ENCODE measurements at places on chromosomes 12 and 14. TPM values are rescaled to one million over a fixed set of nuclear protein-coding genes. Genes with fewer than 3 reads are reported as not detected.

DNA sequence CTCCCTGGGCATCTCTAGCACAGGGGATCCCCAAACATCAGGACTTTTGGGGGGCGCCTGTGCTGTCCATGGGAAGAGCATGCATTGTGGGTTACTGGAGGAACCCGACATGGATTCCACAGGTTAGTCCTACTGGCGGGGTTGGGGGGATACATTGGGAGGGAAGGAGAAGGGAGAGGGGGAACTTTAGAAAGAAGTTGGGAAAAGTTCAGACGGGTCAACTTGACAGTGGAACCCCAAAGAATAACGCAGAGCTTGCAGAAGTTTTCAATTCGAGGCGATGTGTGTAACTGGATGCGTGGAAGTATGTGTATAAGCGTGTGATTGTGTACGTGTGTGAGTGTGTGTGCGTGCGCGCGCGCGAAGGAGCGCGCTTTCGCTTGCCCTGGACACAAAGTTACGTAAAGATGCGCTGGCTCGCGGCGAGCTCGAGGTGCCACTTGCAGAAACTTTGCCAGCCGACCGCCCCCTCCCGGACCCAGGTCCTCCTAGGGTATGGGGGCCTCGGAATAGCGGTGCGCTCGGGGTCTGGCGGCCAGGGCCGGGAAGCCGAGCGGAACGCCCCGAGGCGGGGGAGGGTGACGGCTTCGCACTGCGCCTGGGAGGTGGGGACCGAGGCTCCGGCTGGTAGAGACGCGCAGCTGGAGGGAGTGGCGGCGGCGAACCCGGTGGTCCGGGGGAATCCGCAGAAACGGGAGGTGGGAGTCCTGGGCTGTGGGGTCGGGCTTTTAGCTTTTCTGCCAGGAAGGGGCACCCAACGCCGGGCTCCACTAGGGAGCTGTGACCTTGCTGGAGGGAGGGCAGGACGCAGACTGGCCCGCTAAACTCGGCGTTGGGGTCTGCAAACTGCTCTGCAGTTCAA is 669 bp downstream of the RFX4 start:
- peak; percentile 59 for DNase-seq

DNA sequence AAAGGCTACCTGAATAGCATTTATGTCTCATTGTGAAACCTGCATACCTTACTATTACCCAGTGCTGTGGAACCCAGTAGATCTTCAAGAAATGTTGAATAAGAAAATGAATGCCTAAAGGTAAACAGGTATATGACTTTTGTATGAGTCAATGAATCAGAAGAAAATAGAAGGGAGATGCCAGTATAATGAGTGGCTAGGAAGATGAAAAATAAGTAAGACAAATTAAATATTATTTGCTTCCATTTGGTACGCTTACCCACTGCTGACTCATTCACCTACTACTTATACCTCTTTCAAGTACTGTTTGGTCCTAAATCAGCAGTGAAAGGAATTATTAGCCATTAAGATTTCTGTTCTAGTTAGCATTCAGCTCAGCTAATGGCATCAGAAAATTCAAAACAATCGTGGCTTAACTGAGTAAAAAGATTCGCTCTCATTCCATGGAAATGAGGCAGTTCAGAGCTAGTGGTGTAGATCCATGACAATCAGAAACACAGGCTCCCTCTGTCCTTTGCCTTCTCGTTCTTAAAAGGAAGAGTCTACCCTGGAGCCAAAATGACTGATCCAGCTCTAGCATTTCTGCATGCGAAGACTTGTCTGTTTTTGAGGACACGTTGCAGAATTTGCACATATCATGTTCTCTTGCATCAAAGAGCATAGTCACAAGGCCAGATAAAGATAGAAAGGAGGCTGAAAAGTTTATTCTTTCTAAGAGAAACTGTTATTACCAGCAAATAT is 705.8 kb upstream of the USP15 start:
- no peak for DNase-seq

- no peak for DNase-seq
These were observed 13.3 kb upstream of the C12orf75 start for GRCh38 chr12:105316931-105317852.

DNA sequence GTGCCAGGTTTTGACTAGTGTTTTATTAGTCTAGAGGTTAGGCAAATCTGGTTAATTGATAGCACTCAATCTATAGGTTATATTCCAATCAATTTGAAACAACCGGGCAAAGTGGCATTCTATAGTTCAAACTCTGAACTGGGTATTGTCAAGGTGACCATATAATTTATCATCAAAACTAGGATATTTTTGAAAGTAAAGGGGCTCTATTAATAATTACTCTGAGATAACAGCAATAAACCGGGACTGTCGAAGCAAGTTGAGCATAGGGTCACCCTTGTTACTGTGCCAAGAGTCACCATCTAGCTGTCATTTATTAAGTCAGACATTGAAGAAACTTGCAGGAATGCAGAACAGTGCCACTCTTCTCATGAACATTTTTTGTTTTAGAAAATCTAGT is 321.2 kb downstream of the RAD51B start:
- DNase-seq, result no peak

- no peak for DNase-seq
These were observed 13.4 kb downstream of the SMUG1 start for GRCh38 chr12:54175200-54175963.

DNA sequence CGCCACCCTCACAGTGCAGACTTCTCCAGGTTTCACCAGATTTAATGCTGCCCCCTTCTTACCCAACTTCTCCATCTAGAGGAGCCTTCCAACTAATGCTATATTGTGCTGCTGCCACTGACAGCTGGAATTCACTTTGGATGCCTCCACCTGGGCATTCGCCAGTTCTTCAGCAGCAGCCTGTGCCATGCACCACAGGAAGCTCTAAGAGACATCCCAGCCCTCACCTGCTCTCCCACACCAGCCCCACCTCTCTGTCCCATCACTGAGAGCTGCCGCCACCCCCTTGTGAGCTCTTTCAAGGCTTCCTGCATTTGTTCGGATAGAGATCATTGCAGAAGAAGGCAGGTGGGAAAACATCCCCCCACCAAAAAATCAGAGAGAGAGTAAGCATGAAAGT is 4.6 kb upstream of the KRT2 start:
- no peak for DNase-seq

DNA sequence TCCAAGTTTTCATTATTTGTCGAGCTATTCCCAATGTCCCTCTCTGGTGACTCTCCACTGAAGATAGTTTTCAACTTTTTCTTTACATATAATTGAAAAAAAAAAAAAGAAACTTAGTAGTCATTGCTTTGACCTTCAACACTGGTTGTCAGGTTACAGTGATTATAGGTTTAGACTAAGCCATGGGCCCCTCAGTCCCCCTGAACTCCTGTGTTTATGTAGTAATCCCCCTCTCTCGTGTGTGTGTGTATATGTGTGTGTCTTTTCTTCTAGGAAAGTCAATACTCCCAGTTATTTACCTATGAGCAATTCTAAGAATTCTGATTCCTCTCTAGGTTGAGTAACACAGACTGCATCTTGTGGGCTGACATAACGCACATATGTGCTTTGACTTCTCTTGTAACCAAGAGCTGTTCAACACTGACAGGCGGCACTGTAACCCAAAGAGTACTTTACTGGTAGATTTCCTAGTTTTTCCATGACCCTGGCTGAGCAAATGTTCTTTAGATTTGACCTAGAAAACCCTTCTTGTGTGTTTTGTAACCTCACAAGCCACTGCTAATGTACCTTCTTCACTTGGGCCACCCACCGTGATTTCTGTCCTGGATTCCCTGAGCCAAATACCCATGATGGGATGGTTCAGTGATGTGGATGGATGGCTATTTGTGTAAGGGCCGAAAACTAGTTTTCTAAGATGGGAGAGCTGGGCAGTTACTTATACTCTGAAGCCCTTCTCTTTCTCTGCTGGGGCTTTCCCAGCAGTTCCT is 15.0 kb upstream of the MANSC4 start:
- DNase-seq, result no peak

GRCh38 chr12:1252758-1253157 is 261.7 kb downstream of the ERC1 start:
- DNase-seq, result no peak

- no peak for DNase-seq
These were observed 27.9 kb downstream of the SMUG1 start for GRCh38 chr12:54160769-54161480.

DNA sequence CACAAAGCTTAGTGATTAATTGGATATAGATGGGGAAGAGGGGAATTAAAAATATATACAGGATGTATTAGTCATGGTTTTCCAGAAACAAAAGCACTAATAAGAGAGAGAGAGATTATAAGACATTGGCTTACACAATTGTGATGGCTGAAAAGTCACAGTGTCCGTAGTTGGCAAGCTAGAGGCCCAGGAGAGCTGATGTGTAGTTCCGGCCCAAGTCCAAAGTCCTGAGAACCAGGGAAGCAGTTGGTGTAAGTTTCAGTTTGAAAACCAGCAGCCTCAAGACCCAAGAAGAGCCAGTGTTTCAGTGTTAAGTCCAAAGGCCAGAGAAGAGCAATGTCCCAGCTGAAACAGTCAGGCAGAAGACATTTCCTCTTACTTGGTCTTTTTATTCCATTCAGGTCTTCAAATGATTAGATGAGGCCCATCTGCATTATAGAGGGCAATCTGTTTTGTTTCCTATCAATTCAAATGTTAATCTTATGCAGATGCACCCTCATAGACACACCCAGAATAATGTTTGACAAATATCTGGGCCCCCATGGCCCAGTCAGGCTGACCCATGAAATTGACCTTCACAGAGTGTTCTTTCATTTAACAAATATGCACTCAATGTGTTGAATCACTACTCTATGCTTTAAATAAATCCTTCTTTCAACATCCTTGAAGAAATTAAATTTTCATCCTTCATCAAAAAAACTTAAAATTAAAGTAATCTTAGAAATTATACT is 67.2 kb upstream of the DIO2 start:
- no peak for DNase-seq

DNA sequence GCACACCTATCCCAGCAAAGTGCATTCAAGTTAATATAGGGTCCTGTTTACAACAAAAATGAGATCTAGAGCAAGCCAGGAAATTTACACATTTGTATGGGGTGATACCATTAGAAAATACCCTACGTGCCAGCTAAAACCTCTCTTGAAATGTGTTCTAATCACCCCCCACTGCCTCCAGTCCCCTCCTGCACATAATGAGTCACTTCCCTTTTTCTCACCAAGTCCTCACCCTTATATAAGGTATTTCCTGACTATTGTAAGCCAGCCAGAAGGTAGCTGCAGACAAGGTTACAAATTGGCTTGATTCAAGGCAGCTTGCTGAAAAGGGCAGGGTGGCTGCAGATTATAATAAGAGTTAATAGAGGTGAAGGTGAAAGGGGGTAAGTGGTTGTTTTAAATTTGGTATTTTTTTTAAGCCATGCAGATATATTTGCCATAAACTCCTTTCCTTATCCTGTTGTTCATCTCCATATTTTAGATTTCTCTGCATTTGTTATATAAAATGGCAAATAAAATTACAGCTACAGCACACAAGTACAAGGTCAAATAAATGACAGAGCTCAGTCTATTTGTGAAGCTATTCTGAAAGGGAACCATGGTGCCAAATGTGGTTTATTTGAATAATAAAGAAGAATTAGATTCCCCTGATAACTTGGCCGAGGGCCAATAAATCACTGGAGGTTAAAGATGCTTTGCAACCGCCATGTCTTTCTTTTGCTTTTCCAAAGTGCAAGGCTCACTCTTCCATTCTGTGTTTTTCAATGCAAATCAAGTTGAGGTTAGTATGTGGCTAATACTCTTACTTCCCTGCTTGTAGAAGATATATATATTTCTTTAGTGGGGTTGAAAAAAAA is 385.9 kb downstream of the EGLN3 start:
- DNase-seq, result no peak

- DNase-seq, result no peak
These were observed 14.2 kb upstream of the DYRK2 start for GRCh38 chr12:67634303-67634761.

- DNase-seq, result no peak
These were observed 10.8 kb upstream of the TCTN2 start for GRCh38 chr12:123659996-123660727.

- DNase-seq, result no peak
These were observed 187.6 kb downstream of the ETNK1 start for GRCh38 chr12:22812531-22812930.

DNA sequence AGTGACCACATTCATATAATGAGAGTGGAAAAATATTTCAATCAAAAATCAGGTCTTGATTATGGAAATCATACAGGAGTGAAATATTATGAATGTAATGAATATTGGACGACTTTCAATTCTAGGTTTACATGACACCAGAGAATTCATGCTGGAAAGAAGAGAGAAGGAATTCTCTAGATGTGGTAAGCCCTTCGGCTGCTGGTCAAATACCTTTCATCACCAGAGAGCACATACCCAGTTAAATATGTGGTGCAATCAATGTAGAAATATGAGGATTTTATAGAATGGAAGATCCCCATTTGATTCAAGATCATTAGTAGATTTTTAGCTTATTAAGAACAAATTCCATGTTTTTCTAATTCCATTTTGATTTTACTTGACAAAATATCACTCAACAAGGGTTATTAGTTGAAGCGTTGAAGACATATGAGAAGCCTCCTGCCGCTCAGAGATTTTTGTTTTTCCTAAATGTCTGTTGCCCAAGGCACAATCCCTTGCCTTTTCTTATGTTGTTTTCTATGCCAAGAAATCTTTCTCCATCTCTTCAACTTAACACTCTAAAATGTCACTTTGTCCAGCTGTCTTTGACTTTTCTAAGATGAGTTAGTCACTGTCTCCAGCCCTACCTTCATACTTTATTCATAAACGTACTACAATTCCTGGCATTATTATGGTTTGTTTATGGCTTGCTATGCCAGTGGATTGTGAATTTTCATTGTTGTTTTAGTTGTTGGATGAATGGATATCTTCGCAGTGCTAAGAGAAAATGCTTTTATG is 72.8 kb upstream of the ZDHHC17 start:
- DNase-seq, result no peak

GRCh38 chr12:754851-755562 is 2.6 kb downstream of the WNK1 start:
- no peak for DNase-seq

DNA sequence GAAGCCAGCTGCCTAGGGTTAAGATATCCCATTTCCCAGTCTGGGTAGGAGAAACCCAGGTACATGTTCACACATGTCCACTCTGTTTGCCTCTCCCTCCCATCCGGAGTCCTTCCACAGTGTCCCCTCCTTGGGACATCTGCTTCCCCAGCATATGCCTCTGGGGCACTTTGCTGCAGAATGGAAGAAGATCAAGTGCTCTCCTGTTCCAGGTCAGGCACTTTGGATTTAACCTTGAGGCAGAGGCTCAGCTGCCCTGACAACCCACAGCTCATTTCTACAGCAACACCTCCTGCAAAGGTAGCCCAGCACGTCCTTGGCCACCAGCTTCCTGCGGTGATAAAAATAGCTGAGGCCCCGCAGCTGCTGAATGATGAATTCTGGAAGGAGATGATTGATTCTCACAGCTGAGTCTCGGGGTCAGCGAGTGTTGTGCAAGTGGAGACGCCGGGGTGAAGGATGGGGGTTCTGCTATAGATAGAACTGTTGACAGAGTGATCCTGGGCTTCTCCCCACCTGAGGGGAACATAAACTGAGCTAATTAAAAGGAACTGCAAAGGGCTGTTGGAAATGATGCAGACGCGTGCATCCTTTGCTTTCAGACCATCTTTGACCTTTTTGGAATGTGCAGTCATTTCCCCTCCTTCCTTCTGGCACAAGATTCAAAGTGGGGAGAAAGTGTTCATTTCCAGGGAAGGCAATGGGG is 145.0 kb downstream of the SLC38A6 start:
- no peak for DNase-seq

Gene PDZRN4
- total RNA-seq, result not detected

Gene CBLN3
- total RNA-seq, result 5.6 TPM

Gene ATG101
- total RNA-seq, result 16.4 TPM

Gene FLVCR2
- total RNA-seq, result 3.0 TPM

Gene C12orf54
- not detected for total RNA-seq

Gene AMN
- 1.5 TPM for total RNA-seq

Gene KRT74
- not detected for total RNA-seq

Measured in pancreas (tissue), 10 donors.